ENCODE measurements at places on chromosomes 2 and 18.

DNA sequence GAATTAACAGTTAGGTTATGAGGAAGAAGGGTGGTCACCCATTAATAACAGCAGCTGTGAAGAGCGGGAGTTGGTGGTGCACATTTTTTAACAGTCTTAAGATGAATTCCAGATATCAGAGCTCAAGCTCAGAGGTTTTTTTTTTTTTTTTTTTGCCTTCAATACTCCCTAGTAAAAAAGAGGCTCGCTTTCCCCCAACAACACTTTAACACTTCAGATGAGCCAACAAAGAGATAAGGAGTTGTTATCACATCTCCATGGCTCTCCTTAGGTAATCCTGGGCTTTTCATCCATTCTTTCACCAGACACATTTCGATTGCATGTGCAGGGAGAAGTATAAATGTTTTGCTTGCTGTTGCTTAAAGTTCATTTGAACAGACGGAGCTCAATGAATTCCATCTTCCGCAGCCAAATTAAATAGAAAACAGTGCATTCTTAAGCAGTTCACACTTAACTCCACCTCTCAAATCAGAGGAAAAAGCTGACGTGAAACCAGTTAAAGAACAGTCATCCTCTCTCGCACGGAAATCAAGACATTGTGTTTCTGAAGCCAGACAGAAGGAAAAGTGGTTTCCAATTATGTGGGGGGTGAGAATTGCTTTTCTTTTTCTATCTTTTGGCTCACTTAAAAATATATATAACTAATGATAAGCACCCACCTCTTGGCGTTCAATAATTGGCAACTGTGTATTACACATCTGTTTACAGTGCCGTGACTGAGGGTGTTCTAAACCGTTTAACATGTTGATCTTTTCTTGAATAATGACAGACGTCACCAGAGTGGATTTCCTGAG, 118.2 kb downstream of the ZNF521 start:
- no peak for DNase-seq

DNA sequence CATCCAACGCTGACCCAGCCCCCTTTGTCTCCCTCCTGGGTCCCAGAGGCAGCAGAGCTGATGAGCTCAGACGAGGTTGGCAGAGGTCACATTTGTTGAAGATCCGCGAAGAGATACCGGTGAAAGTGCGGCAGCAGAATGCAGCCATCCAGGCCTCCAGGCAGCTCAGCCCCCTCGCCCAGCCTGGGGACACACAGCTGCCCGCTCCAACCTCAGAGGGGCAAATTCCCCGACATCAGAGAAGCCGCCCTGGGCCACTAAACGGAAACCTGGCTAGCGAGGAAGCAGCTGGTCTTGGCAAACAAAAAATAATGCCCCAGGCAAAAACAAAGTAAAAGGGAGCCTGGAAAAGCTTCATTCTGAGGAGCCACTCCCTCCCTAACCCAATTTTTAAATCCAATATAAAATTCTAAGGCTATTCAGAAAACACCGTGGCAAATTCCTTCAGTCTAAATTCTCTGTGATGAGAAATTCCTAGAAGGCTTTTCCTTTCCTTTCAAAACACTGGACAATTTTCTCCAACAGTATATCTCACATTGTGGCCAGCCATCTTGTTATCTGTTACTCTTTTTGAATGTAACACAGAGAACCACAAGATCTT, 262.4 kb downstream of the SS18 start:
- DNase-seq = no peak

DNA sequence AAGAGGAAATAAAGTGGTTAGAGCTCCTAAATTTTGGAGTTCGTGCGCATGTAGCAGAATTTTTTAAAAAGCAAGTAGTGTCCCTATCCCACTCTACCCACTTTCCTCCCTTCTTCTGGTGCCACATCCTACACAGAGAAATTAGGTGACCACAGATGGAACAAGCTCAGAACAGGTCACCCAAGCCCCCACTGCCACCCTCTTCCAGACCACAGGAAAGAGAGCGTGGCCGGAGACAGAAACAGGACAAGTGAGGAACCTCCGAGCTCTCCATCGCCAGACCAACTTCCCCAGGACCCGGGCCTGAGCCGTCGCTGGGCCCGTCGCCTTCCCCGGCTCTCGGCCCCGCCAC, 433 bp downstream of the NPC1 start:
- DNase-seq = no peak

DNA sequence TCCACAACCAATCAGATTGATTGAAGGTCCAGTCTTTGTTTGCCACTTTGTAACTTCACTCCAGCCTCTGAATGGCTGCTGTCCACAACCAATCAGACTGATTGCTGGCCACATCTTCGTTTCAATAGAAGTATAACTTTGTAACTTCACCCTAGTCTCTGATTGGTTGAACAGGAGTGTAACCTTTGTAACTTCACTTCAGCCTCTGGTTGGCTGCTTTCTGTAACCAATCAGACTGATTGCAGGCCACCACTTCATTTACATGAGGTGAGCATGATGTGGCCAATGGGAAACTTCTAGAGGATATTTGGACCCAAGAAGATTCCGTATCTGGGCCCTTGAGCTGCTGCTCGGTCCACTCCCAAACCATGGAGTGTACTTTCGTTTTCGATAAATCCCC, 16.9 kb upstream of the ALPP start:
- no peak for DNase-seq

- DNase-seq = no peak
Measured at GRCh38 chr2:218927422-218927821, 32.0 kb upstream of the CDK5R2 start.

DNA sequence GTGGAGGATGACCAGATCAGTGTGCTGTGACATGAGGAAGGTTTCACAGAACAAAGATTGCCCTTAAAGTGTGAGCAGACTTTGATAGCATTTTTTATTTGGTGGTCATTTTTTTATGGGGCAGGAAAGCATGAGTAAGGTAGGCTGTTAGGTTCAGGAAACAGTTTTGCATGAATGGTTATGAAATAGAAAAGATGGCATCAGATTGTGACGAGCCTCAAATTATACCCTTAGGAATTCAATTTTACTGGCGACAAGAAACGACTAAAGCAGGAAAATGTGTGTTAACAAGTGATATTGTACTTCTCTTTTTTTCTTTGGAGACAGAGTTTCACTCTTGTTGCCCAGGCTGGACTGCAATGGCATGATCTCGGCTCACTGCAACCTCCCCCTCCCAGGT, 44.7 kb downstream of the PIK3C3 start:
- DNase-seq = no peak

- DNase-seq = no peak
Measured at GRCh38 chr18:62336618-62337017, 11.5 kb downstream of the TNFRSF11A start.

GRCh38 chr2:16077601-16078000, 137.3 kb downstream of the MYCN start:
- no peak for DNase-seq

DNA sequence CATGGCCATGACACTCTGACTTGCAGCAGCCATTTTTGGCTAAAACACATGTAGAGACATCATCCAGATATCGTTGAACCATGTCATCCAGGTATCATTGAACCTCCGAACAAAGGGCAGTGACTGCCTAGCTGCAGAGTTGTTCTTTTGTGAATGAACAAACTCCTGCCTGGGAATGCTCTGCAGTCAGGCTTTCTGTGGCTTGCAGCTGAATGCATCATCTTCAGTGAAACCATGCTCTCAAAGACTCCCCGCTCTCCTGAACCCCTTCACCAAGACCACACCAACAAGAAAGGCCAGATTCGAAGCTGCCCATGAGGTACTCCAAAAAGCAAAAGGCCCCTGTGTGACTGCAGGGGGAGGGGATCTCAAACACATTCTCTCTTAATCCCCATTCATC, 118.8 kb downstream of the ACTR3 start:
- no peak for DNase-seq

GRCh38 chr18:51617167-51617566, 419.7 kb upstream of the MEX3C start:
- DNase-seq = no peak

DNA sequence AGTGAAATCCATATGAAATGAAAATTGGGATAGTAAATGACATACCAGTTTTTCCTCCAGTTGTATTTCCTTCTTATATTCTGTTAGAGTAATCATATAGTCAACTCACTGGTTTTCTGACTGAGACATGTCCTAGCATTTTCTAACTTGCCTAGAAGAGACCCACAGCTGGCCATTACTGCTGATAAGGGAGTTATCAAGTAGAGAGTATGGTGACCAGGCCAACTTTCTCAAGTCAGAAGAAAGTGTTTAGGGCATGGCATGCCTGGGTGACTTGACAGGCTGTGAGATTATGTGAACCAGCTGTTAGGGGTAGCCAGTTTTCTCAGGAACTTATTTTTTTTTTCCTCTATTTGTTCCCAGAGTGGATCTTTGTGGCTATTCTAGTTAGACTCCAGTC, 81.2 kb downstream of the GPD2 start:
- no peak for DNase-seq
